ENCODE measurements at places on chromosomes 3 and 15. TPM values are rescaled to one million over a fixed set of nuclear protein-coding genes. Genes with fewer than 3 reads are reported as not detected.
A peak's percentile ranks its signal among the peaks of the same experiment; 100 is the strongest.

Gene VEPH1
- not detected for total RNA-seq

Gene ZSCAN29
- 32.3 TPM for total RNA-seq

Gene SCAANT1
- not detected for total RNA-seq

GRCh38 chr15:74955796-74956647, 550 bp downstream of the RPP25 start:
- peak; percentile 89 for DNase-seq
- peak overlapping the region; percentile 66 for H3K4me3 ChIP-seq
- H3K4me1 ChIP-seq, result peaks cover 68% of the 10 kb centered on the region
- no peaks in the 10 kb centered on the region for H3K27me3 ChIP-seq

DNA sequence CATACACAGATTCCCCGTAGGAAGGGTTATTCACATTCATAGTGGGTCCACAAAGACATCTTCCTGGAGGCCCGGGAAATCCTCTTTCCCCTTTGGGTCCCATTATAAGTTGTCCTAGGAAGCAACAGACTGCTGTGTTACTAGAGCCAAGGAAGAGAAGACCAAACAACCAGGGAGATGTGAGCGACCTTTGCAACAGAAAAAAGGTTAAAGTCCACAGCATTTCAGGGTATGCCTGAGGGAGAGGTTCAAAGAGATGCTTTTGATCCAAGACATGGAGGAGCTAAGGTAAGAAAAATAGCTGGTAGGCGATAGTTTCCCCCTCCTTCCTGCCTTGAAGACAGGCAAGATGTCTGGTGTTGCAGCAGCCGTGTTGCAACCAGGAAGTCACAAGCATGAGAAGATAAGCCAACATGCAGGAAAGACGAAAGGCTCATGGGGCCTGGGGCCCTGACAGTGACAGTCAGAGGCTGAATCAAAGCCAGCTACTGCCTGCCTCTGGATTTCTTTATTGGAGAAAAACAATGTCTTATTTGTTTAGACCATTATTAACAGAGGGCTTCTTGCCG, 30.9 kb downstream of the EAF1 start:
- DNase-seq, result no peak
- no peak overlapping the region for H3K4me3 ChIP-seq
- H3K4me1 ChIP-seq, result no peaks in the 10 kb centered on the region
- no peak overlapping the region for H3K27ac ChIP-seq
- H3K36me3 ChIP-seq, result peaks cover 16% of the 10 kb centered on the region

DNA sequence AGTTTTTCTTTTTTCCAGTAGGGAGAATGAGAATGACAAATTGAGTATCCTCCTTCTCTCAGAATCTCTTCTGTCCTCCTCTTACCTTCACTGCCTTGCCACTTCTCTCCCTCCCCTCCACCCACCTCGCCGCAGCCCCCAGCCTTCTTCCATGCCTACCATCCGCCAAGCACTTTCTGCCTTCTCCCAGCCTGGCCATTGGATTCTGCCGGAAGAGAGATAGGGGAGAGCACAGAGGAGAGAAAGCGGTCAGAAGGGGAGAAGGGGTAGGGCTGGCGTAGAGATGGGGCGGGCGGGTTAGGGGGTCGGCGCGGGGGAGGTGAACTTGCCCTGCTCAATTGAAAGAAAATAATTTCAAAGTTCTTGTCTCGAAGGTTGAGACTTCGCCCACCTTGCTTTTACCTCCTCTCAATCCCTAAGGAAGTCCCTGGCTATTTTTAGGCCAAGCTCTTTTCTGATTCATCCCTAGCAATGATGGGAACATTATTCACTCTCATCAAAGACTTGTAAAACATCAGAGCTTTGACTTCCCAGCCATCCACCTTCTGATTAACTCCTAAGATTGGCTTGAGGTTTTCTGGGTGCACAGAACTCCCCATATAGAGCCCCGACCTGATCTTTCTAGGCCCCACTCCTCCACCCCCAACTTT, 811 bp downstream of the C3orf52 start:
- peak overlapping the region; percentile 56 for H3K4me3 ChIP-seq
- no peaks in the 10 kb centered on the region for H3K36me3 ChIP-seq
- peak; percentile 36 for DNase-seq
- no peaks in the 10 kb centered on the region for H3K27me3 ChIP-seq
- peak overlapping the region; percentile 84 for H3K27ac ChIP-seq

GRCh38 chr3:14413381-14414071, 11.1 kb downstream of the SLC6A6 start:
- H3K4me1 ChIP-seq, result peaks cover 14% of the 10 kb centered on the region
- H3K4me3 ChIP-seq, result no peak overlapping the region
- H3K27ac ChIP-seq, result no peak overlapping the region

GRCh38 chr3:172449466-172450149, 1.4 kb upstream of the GHSR start:
- H3K36me3 ChIP-seq, result no peaks in the 10 kb centered on the region
- peaks cover 15% of the 10 kb centered on the region for H3K4me1 ChIP-seq
- peak overlapping the region; percentile 6 for H3K4me3 ChIP-seq

Data from stomach (tissue), 19 donors.